ENCODE measurements at places on chromosomes 6 and 20. TPM values are rescaled to one million over a fixed set of nuclear protein-coding genes. Genes with fewer than 3 reads are reported as not detected.

GRCh38 chr6:23663652-23664051, 462.4 kb upstream of the NRSN1 start:
- DNase-seq: no peak

DNA sequence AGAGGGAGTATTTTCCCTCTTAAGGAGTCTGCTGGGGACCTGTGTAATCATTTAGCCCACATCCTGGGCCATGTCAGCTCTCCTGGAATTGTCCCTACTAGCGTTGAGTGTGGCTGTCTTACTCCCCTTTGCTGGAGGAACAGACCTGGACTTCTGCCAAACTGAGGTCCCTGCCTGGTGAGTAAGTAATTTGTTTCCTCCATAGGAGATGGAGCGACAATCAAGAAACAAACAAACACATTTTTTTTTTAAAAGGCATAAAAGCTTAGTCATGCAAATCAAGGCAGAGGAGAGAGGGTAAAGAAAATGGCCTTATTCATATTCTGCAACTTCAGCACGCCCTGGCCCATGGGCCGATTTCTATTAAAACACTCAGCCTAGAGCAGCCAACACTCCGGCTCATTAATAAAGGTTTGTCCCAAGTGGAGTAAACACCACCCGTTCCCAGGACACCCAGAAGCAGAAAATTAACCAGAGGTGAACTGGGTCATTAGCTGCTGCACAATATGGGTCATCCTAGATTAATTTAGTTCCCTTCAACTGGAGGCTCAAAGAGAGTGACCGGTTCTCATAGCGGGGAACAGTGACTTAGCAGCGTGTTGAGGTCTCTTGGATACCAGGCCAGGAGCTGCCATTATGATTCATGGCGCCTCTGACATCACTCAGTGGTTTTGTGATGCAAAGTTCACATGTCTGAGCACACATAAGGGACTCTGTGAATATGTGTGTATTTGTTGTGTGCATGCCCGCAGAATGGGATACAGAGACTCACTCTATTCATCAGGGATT, 165.0 kb upstream of the SULF2 start:
- DNase-seq: peak; percentile 62

The PBOV1 gene
- polyA plus RNA-seq: not detected

- no peak for DNase-seq
Observed at GRCh38 chr6:52675372-52675771, 4.5 kb downstream of the TMEM14A start.

The RIPPLY2 gene
- polyA plus RNA-seq: not detected

The FAM83C gene
- not detected for polyA plus RNA-seq

The GSTA2 gene
- 0.34 TPM for polyA plus RNA-seq

The LRRC73 gene
- 1.2 TPM for polyA plus RNA-seq
